ENCODE measurements at places on chromosomes 3 and 15. TPM values are rescaled to one million over a fixed set of nuclear protein-coding genes. Genes with fewer than 3 reads are reported as not detected.

The P2RY14 gene
- 1.6 TPM for total RNA-seq

The C3orf80 gene
- 0.94 TPM for total RNA-seq

The PRTG gene
- 0.92 TPM for total RNA-seq

The SPINK8 gene
- total RNA-seq, result not detected

GRCh38 chr3:85161544-85161943 is 202.8 kb downstream of the CADM2 start:
- DNase-seq, result no peak

DNA sequence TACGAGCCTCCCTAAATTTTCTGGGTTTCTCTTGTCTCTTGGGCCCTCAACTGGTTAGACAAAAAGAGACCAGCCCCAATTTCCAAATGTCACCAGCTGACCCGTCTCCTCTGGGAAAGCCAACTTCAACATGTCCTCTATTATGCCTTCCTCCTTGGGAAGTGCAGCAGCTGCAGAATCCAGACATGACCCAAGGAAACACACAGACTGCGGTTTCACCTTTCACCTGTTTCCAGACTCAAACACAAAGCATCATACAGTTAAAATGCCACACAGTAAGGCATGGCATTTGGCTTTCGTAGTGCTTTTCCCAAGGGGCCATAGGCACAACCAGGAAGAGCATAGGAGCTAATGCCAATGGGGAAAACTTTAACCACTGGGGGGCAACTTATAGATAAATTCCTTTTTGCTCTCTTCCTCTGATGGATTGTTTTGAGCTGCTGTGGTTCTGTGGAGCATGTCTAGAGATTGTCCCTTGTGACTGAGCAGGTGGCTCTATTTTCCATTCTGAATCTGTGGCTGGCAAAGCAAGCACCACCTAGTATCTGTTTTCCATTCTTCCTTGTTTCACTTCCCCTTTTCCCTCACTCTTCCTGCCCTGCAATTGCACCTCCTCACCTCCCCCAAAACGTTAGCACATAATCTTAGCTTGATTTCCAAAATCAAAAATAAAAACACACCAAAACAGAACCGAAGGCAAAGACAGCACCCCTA is 49.3 kb downstream of the HHLA2 start:
- DNase-seq, result no peak

- DNase-seq, result no peak
These were observed 2.1 kb downstream of the UBA5 start for GRCh38 chr3:132662212-132662611.

DNA sequence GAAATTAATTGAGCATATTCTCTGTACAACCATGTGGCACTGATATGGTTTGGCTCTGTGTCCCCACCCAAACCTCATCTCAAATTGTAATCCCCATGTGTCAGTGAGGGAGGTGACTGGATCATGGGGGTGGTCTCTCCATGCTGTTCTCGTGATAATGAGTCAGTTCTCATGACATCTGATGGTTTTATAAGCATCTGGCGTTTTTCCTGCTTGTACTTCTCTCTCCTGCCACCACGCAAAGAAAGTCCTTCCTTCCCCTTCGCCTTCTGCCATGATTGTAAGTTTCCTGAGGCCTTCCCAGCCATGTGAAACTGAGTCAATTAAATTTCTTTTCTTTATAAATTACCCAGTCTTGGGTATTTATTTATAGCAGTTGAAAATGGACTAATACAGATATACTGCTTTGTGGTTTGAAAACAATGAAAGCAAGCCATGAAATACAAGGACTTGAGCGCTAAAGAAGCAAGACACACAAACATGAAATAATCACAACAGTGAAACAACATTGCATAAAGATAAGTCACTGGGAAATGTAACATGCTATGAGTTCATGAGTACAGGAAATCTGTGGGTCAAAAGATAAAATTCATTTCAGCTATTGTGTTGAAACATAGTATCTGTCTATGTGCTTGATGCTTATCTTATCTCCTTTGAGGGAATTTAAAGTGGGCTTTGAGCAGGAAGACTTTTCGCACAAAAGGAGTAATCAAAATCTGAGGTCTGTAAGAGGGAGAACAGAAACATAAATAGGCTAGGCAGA is 288.7 kb downstream of the GBE1 start:
- DNase-seq, result no peak

- no peak for DNase-seq
These were observed 14.7 kb upstream of the HHATL start for GRCh38 chr3:42717306-42717705.

Data from cardiac septum (tissue), 1 donor.